NCI-H524 treated with DMSO at 0.1 percent for 48 hours (cell line): ENCODE measurements at places on chromosomes 6 and 20.

DNA sequence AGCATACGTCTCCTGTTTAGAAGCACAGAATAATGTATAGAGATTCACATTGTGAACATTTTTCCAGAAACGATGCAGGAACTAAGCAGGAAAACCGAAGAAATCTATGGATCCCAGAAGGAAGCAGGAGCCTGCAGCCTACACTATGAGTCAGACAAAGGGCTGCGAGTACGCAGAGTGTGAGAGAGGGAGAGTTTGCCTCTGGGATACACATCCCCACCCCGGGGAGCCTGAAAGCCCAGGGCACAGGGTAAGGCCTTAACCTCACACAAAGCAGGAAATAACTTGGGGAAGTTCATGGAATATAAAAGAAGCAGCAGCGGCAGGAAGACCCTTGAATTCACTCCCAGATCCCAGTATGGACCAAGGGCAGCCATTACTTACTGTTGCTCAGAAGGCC is 842.1 kb upstream of the MANEA start:
- no peak for DNase-seq

DNA sequence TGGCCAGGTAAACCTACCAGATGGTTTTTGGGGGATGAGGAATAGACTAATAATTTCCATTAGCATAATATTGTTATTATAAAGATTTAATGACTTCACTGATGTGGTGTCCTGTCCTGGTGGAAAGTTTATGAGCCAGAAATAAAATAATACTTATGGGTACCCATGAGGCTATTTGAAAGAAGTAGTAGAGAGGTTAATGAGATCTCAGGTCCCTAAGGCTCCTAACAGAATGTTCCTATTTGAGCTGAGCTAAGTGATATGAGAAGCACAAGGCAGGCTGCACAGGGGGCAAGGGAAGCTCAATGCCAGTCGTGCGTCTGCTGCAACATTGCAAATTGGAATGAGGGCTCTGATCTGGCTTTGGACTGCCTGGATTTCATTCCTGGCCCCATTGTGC is 174.1 kb downstream of the BMP2 start:
- DNase-seq, result no peak

GRCh38 chr6:12241493-12242175 is 48.5 kb upstream of the EDN1 start:
- DNase-seq, result no peak

- no peak for DNase-seq
Observed at GRCh38 chr6:73476723-73477122, 15.2 kb downstream of the MTO1 start.

DNA sequence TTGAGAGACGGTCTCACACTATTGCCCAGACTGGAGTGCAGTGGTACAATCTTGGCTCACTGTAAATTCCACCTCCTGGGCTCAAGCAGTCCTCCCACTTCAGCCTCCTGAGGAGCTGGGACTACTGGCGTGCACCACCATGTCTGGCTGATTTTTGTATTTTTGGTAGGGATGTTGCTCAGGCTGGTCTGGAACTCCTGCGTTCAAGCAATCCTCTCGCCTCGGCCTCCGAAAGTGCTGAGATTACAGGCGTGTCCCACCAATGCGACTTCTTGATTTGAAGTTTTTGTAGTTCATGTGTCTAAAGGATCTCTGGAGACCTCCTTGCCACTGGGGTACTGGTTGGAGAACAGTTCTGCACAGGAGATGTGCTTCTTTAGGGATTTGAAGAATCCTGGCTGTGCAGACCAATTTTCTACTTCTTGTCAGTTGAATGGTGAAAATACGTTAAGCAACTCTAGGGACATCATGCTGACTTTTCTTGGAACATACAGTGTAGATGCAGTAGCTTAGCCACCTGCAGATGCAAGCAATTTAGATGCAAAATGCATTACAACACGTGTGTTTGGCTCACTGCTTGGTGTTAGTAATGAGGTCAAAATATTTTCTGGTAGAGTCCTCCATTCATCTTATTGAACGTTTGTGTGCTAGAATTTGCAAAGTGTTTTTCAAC is 28.2 kb downstream of the SYTL3 start:
- no peak for DNase-seq

GRCh38 chr6:107708435-107708834 is 115.7 kb downstream of the SCML4 start:
- no peak for DNase-seq

DNA sequence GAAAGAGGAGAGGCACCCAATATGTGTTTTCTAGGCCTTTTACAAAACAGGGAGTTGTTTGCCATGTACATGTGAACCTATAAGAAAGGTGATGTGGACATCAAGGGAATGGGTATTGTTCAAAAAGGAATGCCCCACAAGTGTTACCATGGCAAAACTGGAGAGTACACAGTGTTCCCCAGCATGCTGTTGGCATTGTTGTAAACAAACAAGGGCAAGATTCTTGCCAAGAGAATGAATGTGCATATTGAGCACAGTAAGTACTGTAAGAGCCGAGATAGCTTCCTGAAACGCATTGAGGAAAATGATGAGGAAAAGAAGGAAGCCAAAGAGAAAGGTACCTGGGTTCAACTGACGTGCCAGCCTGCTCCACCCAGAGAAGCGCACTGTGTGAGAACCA is 13.1 kb downstream of the QRSL1 start:
- no peak for DNase-seq

DNA sequence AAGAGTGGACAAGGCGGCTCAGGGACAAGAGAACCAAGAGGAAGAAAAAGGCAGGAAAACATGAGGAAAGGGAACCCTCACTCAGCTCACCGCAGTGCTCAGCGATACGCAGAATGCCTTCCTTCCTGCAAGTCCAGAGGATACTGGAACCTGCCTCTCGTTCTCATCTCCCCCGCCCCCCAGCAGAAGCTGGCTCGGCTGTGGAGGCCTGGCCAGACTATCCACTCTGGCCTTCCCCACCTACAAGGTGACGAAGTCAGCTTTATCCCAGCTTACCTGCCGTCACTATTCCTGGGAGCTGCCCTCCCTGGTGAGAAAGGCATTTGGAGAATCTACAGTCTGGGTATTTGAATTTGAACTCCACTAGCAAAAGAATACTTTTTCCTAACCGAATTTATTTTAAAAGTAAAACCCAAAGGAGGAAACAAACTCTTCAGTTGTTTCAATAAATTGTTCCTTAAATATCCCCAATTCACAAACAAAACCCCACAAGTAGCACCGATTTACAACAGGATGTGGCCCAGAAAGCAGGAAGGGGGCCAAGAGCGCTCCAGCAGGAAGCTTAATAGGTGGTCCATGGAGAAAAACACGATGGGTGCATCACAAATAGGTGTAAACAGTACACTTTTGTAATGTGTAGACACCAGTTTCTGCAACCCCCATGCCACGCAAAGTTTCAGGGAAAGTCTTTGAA is 2.1 kb upstream of the DIDO1 start:
- DNase-seq, result no peak
